ENCODE measurements at places on chromosomes 2 and 18.

- no peak for DNase-seq
Measured at GRCh38 chr18:27010784-27011183, 145.3 kb upstream of the AQP4 start.

DNA sequence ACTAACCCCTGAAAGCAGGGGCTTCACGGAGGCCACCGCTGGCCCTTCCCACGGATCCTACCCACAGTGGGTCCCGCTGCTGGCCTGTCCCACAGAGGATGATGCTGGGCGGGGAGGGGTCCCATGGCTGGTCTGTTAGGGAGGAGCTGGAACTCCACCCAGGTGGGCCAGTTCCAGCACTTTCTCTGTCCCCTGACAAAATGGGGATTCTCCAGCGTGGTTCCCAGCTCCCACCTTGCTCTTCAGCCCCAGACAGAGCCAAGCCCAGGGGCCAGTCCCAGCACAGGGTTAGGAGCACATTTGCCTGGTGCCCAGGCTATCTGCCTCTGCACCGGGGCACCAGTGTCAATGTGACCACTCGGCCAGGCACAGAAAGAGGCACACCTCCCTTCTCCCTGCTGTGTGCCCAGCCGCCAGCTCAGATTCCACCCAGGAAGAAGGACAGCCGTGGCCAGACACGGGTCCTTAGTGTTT is 50.0 kb downstream of the ANKMY1 start:
- DNase-seq, result no peak

- no peak for DNase-seq
Measured at GRCh38 chr18:57439609-57439968, 4.4 kb downstream of the ONECUT2 start.

DNA sequence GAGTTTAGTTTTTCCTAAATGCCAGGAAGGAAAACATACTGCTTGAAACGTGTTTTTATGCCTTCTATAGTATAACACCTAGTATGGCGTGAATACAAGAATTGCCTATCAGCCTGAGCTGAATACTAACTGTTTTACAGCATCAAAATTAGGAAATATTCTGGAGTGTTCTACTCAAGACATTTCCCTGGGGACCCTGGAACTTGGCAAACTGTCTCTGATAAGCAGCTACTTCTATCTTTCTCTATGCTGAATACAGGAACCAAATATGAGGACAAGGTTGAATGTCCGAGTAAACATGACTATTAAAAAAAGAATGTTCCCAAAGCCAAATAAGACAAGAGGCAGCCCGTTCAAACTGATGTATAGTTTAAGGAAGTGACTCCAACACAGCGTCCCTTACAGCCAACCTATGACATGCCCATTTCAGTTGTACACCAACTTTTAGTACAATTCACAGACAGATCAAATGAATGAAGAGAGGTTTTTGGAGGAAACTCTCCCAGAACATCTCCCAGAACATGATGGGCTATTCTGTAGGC is 951.3 kb upstream of the ACVR2A start:
- no peak for DNase-seq

DNA sequence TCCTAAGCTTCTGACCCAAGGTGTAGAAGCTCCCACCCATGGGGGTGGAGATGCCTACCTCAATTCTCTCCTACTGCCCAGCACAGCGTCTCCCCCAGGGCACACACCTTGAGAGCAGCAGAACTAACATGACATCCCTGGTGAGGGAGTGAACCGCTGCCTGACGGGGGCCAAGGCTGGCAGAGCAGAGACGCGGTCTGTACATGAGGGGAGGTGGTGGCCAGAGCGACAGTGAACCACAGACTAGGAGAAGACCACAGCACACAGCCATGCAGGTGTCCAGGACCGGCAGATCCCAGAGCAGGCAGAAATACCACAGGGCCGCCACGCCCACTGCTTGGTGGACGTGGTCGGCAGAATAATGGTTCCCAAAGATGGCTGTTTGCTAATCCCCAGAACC is 40.4 kb downstream of the TFCP2L1 start:
- no peak for DNase-seq

GRCh38 chr18:21300908-21301200 is 58.8 kb downstream of the GREB1L start:
- DNase-seq, result no peak

DNA sequence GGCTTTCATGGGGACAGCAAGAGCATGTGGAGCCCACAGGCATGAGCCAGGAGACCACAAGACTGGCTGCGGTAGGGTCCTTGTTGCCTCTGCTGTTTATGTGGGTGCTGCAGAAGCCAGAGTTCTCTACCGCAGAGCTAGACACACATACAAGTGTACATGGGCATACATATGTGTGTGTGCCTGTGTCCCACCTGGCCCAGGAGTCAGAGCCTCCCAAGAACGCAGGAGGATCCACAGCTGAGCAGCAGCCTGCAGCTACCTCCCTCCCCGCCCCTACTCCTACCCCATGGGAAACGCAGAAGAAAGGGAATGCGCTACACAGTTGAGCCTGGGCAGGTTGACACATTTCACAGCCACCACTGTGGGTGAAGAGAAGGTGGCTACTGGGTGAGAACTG is 438.1 kb upstream of the SMIM21 start:
- no peak for DNase-seq

DNA sequence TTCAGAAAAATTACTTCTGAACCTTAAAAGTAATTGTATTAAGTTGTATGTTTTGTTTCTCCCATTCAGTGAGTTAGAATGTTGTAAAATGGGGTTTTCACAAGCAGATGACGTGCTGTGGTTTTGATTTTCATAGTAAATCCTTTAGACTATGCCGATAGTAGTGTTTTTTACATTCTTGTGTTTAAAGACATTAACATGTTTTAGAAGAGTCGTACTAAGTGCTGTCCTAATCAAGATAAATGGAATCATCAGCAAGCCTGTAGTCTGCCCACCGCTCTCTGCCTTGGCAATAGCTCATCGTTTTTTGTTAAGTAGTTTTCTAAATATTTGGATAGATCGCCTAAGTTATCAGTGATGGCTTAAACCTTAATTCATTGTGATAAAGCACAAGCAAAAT is 21.5 kb downstream of the PKP4 start:
- DNase-seq, result no peak

DNA sequence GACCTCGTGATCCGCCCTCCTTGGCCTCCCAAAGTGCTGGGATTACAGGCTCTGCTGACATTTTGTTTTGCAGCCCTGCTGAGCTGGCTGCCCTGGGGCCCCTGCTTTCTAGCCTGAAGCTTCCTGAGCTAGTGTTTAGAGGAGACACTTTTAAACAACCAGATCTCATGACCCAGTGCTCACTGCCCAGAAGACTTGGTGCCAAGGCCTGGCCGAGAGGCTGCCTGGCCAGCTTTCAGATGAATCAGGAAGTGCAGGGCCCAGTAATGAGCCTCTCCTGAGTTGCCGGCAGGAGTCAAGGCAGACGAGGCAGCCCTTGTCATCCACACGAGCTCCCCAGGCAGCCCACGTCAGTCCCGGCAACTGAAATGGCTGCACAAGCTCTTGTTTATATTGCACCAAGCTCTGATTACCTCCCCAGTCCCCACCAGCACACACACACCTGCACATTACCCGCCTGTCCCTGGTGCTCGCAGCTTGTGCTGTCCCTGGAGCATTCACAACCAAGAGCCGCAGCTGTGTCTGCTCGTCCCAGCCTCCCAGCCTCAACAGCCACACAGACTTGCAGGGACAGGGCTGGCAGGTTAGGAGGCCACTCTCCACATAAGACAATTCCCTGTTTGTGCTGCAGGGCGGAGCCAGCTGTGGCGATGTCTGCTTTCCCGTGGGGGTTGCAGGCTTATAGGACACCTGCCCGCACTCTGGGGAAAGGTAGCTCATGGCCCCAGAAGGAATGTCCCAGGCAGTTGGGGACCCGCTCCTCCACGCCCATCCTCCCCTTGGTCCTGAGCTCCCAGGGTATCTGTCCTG is 331.2 kb upstream of the MYT1L start:
- DNase-seq, result no peak

DNA sequence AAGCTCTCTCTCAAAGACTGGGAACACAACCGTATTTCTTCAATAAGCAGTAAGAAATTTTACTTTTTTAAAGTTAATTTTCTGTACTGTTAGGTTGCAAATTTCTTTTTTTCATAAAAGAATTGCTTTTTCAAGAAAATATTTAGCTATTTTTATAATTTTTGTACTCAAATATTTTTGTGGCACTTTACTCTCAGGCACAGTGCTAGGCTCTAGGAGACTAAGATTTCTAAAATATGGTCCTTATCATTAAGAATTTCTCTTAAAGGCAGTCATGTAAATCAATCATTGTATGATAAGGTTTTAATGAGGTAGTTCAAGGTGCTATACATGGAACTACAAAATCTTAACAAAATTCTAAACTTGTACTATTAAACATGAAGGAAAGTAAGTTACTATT is 61.4 kb downstream of the MTX2 start:
- no peak for DNase-seq

GRCh38 chr2:50535971-50536759 is 495.8 kb downstream of the NRXN1 start:
- DNase-seq, result no peak

DNA sequence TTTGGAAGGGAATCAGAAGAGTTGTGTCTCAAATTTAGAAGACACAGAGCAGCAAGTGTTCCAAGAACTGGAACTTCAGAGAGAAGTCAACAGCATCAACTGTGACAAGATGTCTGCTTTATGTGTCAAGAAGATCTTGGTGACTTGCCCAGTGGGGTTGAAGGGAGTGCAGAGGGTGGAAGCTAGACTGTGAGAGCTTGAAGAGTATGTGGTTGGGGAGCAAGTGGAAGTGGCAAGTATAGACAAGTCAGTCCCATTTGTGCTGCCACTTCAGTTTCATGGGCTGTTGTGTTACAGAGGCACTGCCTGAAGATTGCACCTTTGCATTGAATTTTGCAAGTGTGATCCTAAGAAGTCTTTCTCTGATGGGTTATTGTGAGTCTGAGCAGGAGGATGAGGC is 68.7 kb upstream of the MC2R start:
- no peak for DNase-seq

GRCh38 chr2:3805201-3805939 is 102.0 kb downstream of the DCDC2C start:
- no peak for DNase-seq

DNA sequence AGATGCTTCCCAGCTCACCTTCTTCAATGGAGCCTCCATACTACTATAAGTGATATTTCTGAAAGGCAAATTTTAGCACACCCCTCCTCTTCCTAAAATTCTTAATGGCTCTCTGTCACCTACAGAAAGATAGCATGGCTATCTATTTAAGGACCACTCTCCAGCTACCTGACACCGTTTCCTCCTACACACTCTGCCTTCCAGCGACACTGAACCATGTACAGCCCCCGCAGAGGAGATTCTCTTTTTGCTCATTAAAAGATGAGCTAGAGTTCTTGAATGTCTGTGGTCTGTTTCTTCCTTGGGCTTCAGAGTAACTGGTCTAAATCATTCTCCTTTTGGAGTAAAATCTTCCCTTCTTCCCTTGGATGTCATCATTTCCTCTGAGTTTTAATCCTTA is 38.4 kb upstream of the GAREM1 start:
- DNase-seq, result no peak

DNA sequence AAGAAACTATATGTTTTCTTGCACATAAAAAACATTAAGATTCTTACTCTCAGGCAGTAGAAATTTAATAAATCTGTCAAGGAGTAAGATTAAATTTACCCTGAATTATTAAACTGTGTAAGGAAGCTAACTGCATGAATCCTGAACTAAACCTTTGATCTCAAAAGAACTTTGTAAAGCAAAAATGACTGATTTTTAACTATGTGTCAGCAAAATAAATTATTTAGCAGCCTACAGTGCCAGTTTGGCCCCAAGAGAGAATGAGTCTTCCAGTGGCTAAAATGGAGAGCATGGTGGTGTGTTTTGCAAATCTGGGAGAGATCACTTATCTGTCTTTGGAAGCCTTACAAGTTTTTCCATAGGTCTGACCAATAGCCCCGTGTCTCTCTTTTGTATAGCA is 190.7 kb downstream of the THSD7B start:
- no peak for DNase-seq

- no peak for DNase-seq
Measured at GRCh38 chr2:95008306-95008705, 17.2 kb upstream of the MAL start.

DNA sequence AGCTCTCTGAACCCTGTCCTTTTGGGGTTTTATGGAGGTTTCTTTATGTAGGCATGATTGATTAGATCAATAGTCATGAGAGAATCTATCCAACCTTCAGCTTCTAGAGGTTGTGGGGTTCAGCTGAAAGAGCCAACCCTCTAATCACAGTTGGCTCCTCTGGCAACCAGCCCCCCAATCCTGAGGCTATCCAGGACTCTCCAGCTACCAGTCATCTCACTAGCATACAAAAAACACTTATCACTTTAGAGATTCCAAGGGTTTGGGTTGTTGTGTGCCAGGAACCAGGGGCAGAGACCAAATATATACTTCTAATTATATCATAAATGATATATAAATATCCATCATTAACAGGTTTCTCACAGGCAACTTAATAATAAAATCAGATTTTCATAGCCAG is 11.7 kb downstream of the WDPCP start:
- no peak for DNase-seq

DNA sequence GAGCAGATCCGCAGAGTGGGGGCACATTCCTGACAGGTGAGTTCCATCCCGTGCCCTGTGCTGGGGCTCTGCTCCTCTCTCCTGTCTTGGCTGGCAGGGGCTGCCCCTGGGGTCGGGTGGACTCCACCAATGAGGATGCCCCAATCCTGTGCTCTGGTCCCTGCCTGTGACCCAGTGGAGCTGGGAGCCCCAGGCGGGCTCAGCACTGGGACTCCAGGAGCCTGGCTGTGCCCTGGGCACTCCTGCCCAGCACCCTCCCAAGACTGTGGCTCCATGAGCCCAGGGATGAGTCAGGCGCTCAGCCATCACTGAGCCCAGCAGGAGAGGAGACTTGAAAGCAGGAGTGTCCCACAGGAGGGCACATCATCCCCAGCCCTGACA is 53.9 kb downstream of the MBP start:
- DNase-seq, result no peak

DNA sequence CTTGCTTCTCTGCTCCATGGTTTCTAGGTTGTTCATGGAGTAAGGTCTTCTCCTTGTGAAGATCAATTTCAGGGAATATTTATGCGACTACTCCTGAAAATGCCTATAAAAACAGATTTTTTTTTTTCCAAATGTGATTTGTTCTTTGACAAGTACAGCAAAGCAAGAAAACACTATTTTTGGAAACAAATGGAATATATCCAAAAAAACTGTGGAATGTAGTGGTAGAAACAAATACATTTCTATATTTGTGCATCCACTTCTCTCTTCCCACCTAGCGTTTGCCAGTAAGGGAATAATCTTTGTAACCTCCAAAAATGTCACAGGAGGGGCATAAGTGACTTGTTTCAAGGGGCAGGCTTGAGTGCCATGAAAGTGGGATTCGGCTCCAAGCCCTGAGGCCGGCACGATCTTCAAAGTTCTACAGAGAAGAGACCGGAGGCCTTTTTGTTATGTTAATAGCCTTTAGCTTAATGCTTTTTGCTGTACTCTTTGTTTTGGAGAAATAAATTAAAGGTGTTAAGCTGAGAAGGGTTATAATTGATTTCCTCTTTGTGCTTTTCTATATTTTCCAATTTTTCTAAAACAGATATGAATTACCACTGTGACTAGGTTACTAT is 200.6 kb downstream of the NRP2 start:
- no peak for DNase-seq

All from fibroblast of skin of left biceps (primary cell).